NK-92 treated with Interleukin-12 subunit alpha and Interleukin-12 subunit beta, amount 100 ng/mL, for 24 hours (cell line): ENCODE measurements at places on chromosomes 7 and 10.

DNA sequence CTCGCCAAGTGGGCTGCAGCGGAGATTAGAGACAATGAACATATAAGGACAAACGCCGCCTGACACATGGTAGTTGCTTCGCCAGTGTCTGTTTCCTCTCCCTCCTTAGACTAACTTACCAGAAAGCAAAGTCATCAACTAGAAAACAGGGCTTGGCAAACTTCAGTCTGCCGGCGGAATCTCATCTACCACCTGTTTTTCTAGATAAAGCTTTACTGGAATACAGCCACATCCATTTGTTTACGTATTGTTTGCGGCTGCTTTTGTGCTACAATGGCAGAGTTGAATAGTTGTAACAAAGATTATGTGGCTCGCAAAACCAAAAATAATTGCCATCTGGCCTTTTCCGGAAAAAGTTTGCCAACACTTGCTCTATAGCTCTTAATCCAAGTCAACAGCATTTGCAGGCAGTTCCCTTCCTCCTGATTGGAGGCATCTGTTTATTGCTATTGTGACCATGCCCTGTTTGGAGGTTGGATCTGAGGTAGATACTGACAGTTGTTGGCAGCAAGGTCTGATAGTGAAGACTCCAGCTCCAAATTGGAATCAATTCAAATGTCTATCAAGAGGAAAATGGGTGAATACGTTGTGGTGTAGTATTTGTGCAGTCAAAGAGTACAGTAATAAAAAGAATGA, 260.6 kb downstream of the POU6F2 start:
- no peak for DNase-seq

DNA sequence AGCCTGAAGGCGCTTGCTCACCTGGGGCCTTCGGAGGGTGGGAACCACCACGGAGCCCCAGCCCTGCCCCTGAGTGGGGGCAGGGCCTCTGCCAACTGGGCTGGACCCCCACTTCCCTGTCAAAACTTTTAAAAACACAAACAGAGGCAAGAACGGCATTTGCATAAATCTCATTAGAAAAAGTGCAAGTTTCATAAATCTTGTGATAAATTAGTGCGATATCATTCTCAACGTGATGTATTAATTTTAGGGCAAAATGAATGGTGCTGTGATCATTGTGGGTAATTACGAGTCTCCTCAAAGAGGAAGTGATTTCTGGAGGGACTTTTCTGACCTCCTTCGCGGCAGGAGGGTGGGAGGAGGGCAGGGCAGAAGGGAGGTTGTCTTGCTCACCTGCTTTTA, 98.3 kb downstream of the CDH23 start:
- no peak for DNase-seq

- DNase-seq, result no peak
Measured at GRCh38 chr10:21638681-21639080, 104.6 kb downstream of the MLLT10 start.

GRCh38 chr10:77636282-77636966, 1.2 kb downstream of the KCNMA1 start:
- no peak for DNase-seq

GRCh38 chr10:513393-513792, 176.1 kb downstream of the DIP2C start:
- no peak for DNase-seq

- no peak for DNase-seq
Measured at GRCh38 chr7:98619450-98620321, 2.6 kb downstream of the NPTX2 start.

GRCh38 chr10:92809840-92810239, 38.5 kb upstream of the EXOC6 start:
- DNase-seq, result no peak

GRCh38 chr7:99326408-99326782, 697 bp downstream of the ARPC1A start:
- DNase-seq, result no peak

GRCh38 chr7:141911391-141911790, 4.8 kb upstream of the OR9A4 start:
- DNase-seq, result no peak

DNA sequence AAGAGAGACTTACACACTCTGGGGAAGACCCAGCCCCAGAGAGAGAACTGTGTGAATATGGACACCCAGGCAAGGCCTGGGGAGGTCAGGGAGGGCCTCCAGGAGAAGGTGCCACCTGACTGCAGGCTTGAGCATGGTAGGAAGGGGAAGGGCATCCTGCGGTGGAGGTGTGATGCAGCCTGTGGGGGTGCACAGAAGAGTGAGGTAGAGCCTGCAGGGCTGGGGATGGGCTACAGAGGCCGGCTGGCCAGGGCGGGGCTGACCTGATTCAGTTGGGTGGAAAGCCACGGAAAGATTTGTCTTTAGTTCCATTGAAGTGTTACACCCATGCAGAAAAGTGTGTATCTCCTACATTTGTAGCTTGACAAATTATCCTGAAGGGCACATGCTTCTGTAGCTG, 47.6 kb downstream of the ZMIZ1 start:
- DNase-seq, result peak; percentile 33

GRCh38 chr10:53387562-53387961, 615.0 kb upstream of the MBL2 start:
- no peak for DNase-seq

DNA sequence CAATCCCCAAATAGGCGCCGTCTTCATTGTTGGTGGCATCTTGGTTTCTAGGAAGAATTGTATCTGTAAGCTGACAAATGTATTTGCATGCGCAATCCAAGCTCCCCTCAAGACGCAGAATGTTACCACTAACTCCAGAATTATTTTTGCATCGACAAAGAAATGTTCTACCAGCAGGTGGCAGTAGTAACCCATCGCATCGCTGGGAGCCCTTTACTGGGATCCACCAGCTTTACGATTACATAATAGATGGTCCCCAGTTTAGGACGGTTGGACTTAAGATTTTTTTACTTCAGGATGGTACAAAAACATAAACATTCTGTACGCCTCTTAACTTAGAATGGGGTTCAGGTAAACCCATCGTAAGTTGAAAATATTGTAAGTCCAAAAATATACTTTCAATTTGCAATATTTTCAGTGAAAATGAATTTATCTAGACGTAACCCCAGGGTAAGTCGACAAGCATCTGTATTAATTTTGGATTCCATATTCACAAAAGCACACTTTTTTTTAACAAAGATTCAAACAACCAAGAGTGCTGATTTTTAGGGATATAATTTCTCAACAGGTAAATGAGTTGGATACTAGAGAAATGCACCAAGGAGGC, 114.0 kb upstream of the COBL start:
- DNase-seq, result no peak

DNA sequence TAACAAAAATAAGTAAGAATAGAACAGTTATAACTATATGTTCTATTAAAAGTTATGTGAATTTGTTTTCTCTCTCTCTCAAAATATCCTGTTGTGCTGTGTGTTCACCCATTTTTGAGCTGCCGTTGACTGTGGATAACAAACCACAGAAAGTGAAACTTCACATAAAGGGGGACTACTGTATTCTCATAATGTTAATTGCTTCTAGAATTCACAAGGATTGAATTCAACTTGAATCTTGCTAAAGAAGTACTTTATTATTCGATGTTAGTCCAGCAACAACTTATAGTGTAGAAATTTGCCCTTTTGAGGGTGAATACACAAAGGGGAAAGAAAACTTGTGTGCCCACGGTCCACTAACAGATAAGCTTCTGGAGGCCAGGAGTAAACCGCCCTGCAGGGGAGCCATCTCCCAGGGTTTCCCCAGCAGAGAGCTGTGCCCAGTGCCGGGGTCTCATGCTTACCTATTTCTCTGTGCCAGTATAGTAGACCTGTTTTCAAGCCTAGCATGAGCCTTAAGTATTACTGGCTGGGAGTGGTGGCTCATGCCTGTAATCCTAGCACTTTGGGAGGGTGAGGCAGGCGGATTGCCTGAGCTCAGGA, 87.1 kb downstream of the KAT6B start:
- DNase-seq, result no peak

DNA sequence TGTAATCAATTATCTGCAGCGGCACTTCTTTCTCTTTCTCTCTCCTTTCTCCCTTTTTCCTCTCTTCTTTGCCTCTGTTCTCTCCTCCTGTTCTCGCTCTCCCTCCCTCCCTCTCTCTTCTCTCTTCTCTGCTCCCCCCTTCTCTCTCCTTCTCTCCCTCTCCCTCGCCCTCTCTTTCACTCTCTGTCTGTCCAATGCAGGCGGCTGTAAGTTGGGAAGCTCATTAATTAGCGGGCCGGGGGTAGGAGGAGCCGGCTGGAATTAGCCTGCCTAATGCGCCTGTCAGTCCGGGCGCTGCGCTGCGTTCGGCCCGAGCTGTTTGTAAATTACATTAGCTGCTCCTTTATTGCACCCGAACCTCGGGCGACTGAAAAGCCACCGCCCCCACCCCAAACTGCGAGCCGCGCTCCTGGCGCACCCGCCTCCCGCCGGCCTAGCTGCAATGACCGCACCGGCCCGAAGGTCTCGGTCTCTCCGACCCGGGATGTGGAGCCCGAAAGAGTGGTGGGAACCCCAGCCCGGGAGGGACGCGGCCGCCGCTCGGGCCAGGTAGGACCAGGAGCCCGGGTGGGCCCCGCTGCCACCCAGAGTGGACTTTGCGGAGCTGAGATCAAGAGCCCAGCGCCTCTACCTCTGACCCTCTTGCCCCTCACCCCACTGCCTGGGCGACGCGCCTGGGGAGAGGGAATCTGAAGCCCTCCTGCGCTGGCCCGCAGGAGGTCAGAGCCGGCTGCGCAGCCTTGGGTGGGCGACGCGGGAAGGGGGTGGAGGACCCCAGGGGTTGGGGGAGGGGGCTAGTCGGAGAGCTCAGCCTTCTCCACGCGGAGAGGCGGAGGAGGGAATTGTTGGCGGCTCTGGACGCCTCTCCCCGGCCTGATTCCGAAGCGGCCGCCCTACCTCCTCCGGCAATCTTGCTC, at the start of gene LBX1:
Gene LBX1, minus strand, starts transcription at position 198 of the 917 bp plus-strand sequence. CDS start 648 bp downstream, outside the sequence.
- no peak for DNase-seq

DNA sequence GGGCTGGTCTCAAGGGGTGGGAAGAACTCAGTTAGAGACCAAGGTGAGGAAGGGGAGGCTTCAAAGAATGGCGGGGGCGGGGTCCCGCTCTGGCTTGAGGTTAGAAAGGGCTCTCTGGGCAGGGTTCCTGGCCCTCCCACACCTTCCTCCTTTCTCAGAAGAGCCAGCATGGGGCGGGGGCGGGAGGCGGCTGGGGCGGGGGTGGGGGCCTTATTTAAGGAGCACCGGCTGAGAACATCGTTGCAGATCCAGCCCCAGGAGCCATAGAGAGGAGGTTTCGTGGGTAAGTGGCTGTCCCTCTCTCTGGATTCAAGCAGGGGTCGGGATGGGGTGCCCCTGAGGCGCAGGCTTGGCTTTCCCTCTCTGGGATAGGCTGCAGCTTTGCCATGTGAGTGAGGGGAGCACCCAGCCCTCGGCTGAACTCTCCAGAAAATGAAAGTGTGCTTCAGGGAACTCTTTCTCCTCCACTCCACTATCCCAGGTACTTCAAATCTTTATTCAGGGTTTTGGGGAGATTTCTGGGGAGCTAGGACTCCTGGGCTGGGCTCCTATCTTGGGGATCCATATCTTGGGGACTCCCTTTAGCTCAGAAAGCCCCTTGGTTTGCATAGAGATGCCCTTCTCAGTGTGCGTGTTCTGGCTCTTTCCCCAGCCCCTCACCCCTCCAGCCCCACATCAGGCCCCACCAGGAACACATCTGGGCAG, 3.3 kb upstream of the CUEDC2 start:
- DNase-seq, result peak; percentile 61

DNA sequence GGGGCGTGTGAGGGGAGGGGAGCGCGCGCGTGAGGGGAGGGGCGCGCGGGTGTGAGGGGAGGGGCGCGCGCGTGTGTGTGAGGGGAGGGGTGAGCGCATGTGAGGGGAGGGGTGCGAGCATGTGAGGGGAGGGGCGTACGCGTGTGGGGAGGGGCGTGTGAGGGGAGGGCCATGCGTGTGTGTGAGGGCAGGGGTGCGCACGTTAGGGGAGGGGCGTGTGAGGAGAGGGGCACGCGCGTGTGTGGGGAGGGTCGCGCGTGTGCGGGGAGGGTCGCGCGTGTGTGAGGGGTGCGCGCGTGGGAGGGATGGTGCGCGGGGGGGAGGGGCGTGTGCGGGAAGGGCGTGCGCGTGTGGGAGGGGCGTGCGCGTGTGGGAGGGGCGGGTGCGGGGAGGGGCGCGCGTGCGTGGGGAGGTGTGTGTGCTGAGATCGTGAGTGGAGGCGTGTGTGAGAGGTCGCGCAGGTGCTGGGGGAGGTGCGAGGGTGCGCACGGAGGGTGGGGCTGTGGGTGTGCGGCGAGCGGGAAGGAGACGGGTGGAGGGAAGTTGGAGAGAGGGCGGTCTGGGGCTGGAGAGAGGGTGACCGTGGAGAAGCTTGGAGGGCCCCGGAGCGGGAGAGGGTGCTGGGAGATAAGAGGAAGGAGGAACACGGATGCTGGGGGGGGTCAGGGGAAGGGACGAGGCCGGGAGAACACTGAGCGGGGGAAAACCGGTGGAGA, 19.7 kb downstream of the MXI1 start:
- DNase-seq, result no peak
